ENCODE measurements at places on chromosomes 4 and X. TPM values are rescaled to one million over a fixed set of nuclear protein-coding genes. Genes with fewer than 3 reads are reported as not detected.

DNA sequence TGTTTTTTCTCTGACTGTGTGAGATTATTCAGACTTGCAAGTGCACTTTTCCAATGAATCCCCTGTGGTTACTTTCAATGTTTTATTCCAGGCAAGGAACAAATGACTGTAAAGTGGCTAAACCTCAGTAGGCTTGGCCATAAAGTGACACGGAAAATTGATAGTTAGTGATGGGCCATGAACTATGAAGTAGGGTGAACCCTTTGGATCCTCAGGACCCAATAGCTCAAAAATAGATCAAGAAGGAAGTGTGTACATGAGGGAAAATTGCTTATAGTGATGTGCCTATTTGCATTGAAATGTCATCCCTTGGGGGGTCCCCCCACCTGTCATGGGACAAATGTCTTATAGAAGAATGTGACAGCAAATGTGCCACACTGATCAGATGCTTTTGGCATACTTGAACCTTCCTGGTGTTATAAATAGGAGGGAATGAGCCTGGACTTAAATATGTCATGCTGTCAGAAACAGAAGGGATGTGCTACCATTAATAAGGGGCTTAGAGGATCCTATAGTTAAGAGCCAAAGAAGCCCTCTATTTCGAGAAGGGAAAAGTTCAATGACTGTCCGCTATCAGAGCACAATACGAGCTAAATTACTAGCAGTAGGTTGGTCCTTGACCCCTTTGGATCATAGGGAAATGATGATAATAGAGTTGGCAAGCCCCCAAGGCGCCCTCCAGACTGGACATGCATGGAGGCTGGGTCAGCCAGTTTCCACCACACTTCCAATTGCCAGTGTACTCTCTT is 30.3 kb downstream of the SLC16A2 start:
- no peaks in the 10 kb centered on the region for H3K27me3 ChIP-seq
- no peak overlapping the region for H3K27ac ChIP-seq
- peaks cover 11% of the 10 kb centered on the region for H3K4me1 ChIP-seq
- H3K4me3 ChIP-seq = no peak overlapping the region
- H3K36me3 ChIP-seq = no peaks in the 10 kb centered on the region

DNA sequence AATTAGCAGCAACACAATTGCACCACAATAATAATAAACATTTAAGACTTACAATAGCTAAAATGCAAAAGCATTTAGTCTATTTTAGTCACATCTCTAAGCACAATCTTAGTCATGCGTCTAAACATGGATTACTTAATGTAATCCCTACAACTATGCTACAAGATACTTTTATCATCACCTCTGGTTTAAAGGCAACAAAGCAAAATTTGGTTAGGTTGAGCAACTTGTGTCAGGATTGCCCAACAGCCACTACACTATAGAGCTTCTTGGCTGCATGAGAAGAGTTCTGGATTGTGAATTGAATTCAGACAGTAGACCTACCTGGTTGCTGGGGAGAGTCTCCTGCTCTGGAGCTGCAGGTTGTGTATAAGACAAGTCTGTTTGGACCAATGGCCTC is 146.5 kb upstream of the PUDP start:
- no peaks in the 10 kb centered on the region for H3K27me3 ChIP-seq
- H3K36me3 ChIP-seq = no peaks in the 10 kb centered on the region
- no peak overlapping the region for H3K27ac ChIP-seq

DNA sequence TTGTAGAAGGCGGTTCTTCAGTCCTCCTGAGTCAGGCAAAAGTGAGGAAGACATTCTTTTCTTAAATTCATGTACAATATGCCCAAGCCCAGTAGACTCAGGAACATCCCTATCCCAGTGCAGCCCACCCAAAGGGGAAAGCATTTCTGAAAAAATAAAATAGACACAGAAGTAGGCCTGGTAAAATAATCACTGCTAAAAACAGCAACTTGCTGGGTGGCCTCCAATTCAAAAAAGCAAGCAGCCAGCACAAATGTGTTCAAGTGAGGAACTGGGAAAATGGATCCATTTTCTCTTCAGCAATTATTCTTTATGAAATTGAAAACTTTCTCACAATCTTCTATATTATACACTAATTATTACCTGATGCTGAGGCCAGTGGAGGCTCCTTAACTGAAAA is 165.4 kb downstream of the PCDH19 start:
- H3K4me3 ChIP-seq = no peak overlapping the region
- H3K36me3 ChIP-seq = no peaks in the 10 kb centered on the region
- H3K27me3 ChIP-seq = no peaks in the 10 kb centered on the region
- H3K27ac ChIP-seq = no peak overlapping the region
- no peak for DNase-seq

DNA sequence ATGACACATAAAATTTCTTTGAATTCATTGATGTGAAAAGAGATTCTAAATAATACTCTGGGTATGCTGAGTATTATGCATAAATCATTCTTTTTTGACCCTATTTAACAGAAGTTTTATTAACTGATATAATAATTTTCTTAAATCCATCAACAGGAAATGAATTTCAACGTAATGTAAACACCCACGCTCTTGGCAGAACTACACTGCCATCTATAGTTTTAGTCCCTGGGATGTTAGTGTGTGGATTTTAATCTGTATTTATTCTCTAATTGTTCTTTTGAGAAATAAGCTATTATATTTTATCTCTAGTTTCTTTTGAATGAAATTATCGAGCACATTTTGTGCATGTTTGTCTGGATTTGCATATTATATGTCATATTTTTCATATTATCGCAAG is 666.8 kb upstream of the NDST4 start:
- no peak for DNase-seq
- no peak overlapping the region for H3K27ac ChIP-seq
- no peak overlapping the region for H3K4me3 ChIP-seq
- H3K4me1 ChIP-seq = no peaks in the 10 kb centered on the region
- no peaks in the 10 kb centered on the region for H3K36me3 ChIP-seq
- no peaks in the 10 kb centered on the region for H3K27me3 ChIP-seq

- no peak overlapping the region for H3K4me3 ChIP-seq
- H3K27me3 ChIP-seq = no peaks in the 10 kb centered on the region
- no peaks in the 10 kb centered on the region for H3K36me3 ChIP-seq
Measured at GRCh38 chr4:2179717-2180116, 62.2 kb downstream of the HAUS3 start.

DNA sequence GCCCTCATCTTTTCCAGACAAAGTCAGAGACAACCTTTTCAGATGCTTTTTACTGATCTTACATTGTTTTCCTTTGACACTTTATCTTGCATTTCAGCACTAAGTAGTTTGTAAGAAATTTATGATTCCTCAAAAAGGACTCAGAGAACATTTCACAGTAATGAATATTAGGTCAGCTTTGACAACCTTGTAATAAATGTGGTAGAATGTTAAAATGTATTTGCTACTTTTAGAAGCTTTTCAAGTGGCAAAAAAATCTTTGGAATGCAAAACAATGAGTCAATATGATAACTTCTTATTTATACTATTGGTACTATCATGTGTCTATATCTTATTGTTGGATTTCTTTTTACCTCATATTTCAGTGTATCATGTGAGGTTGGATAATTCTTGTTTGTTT is 146.2 kb upstream of the FAT4 start:
- no peaks in the 10 kb centered on the region for H3K36me3 ChIP-seq
- no peak for DNase-seq
- H3K27me3 ChIP-seq = no peaks in the 10 kb centered on the region
- H3K4me3 ChIP-seq = no peak overlapping the region
- H3K4me1 ChIP-seq = no peaks in the 10 kb centered on the region
- no peak overlapping the region for H3K27ac ChIP-seq

- no peak overlapping the region for H3K27ac ChIP-seq
- DNase-seq = no peak
- no peaks in the 10 kb centered on the region for H3K36me3 ChIP-seq
- H3K4me1 ChIP-seq = no peaks in the 10 kb centered on the region
- no peak overlapping the region for H3K4me3 ChIP-seq
- H3K27me3 ChIP-seq = no peaks in the 10 kb centered on the region
Measured at GRCh38 chrX:86348669-86349068, 200.4 kb downstream of the DACH2 start.

- H3K4me1 ChIP-seq = no peaks in the 10 kb centered on the region
- no peak overlapping the region for H3K4me3 ChIP-seq
- H3K27ac ChIP-seq = no peak overlapping the region
- H3K36me3 ChIP-seq = no peaks in the 10 kb centered on the region
Measured at GRCh38 chrX:41303013-41303412, 30.9 kb upstream of the DDX3X start.

GRCh38 chr4:120633810-120634209 is 288.7 kb downstream of the PRDM5 start:
- H3K4me1 ChIP-seq = no peaks in the 10 kb centered on the region
- no peak for DNase-seq
- no peak overlapping the region for H3K4me3 ChIP-seq
- no peaks in the 10 kb centered on the region for H3K36me3 ChIP-seq
- no peak overlapping the region for H3K27ac ChIP-seq

The BBS7 gene
- total RNA-seq = 16.1 TPM

Measured in esophagus muscularis mucosa (tissue), 4 donors.